Ureter (tissue), 1 donor: ENCODE measurements at places on chromosomes 16 and 17. TPM values are rescaled to one million over a fixed set of nuclear protein-coding genes. Genes with fewer than 3 reads are reported as not detected.

The DBNDD1 gene
- total RNA-seq: 3.0 TPM

The ARHGDIG gene
- not detected for total RNA-seq

The XYLT1 gene
- total RNA-seq: 17.0 TPM

The SPIRE2 gene
- total RNA-seq: 41.6 TPM

The GSG1L gene
- total RNA-seq: 0.21 TPM

The CES5A gene
- 0.39 TPM for total RNA-seq

The DPEP1 gene
- 0.75 TPM for total RNA-seq

The TBC1D3H gene
- total RNA-seq: not detected

The GAN gene
- total RNA-seq: 16.9 TPM

The MYL11 gene
- total RNA-seq: 2.9 TPM

The BRICD5 gene
- total RNA-seq: 7.4 TPM

The ACSM3 gene
- total RNA-seq: 30.6 TPM

The ELOB gene
- total RNA-seq: 274 TPM

The ZSCAN10 gene
- total RNA-seq: not detected

The KRTAP4-7 gene
- total RNA-seq: not detected

The MRPS23 gene
- 37.5 TPM for total RNA-seq

The CCL18 gene
- 11.1 TPM for total RNA-seq

The USH1G gene
- 1.4 TPM for total RNA-seq
